ENCODE measurements at places on chromosomes 13 and 19.

GRCh38 chr13:43652760-43653159, 134.0 kb downstream of the ENOX1 start:
- DNase-seq = no peak

GRCh38 chr13:103730407-103730806, 664.2 kb upstream of the SLC10A2 start:
- DNase-seq = no peak

- DNase-seq = no peak
Measured at GRCh38 chr13:72390909-72391308, 336.5 kb downstream of the MZT1 start.

DNA sequence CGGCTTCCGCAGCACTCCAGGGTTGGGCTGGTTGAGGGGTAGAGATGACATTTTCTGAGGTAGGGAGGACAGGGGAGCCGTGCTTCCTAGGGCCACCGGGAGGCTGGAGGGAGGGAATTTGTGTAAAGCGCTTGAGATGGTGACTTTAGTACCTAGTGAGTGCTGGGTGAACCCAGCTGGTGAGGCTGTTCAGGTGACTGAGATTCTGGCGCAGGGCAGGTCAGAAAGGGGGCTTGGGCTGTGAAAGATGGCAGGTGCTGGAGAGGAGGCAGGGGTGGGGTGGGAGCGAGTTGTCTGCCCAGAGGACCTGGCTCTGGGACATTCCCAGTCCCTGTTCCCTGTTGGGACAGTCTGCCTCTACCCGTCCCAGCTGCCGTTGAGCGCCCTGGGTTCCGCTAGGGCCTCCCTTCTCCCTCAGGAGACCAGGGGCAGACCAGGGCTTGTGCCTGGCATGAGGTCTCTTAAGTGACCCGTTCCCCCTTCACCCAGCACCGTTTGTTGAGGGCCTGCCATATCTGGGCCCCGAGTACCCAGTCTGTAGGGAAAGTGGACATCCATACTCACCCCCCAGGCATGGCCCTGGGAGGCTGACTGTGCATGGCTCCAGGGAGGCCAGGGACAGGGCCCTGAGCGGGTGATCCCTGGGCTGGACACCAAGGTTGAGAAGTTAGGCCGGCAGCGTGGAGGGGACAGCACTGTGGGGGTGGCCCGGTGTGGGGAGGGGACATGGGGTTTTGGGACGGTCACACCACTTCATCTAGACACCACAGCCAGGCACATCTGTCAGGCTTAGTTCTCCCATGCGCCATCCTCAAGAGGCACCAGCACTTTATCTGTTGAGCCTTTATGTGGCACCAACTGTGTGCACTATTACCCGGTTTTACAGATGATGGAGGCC, 5.0 kb downstream of the PTOV1 start:
- DNase-seq = no peak

DNA sequence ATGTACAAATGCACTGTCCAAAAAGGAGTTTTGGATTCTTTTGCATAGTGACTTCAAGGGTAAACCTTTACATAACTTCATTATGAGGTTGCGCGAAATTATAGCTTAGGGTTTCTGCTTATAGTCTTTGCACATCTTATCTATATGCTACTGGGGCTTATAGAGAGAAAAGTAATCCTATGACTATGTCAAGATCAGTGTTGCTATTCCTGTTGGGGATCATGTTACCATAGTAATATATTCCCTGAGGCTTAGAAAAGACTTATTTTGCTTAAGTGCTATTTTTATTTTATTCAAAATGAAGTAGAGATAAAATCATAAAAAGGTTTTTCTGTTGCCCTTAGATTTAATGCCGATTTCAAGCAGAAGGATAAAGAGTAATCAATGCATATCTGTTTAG, 14.7 kb upstream of the POSTN start:
- DNase-seq = no peak
